ENCODE measurements at places on chromosomes 2 and 18. TPM values are rescaled to one million over a fixed set of nuclear protein-coding genes. Genes with fewer than 3 reads are reported as not detected.

GRCh38 chr2:41720331-41721251 lies 327.2 kb upstream of the PKDCC start:
- no peak for DNase-seq

ABCG8 gene
- total RNA-seq = not detected

CNGA3 gene
- total RNA-seq = not detected

ESPNL gene
- total RNA-seq = 0.60 TPM

DNA sequence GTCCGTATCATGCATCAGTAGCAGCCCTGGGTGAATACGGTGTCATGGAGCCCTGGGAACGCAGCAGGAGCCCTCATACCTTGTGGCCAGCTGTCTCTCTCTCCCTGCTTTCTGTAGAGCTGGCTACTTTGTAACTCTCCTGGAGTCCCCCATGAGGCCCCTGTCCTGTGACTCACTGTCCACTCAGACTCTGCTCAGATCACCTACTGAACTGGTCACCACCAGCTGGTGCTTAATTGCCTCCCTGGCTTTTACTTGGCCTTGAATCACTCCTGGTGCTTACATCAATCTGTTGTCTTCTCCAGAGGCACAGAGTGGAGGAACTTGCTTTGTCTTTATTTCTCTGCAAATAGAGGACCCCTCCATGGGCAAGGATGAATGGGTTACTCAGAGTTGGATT lies 172.7 kb downstream of the HRH4 start:
- no peak for DNase-seq

- no peak for DNase-seq
These were observed 117.0 kb upstream of the CYP1B1 start for GRCh38 chr2:38192976-38193375.

- DNase-seq = peak; percentile 85
These were observed at the start of gene CLIP4 for GRCh38 chr2:29114946-29115609. Gene CLIP4, plus strand, starts transcription at chr2:29115415. Its CDS starts 5,974 bp downstream, at chr2:29121389.
